EH (cell line): ENCODE measurements at places on chromosomes 6 and 20.

- peak; percentile 7 for DNase-seq
Measured at GRCh38 chr20:16569246-16570153, 3.7 kb downstream of the KIF16B start.

GRCh38 chr6:100126790-100127484, 132.9 kb upstream of the MCHR2 start:
- DNase-seq: peak; percentile 24

DNA sequence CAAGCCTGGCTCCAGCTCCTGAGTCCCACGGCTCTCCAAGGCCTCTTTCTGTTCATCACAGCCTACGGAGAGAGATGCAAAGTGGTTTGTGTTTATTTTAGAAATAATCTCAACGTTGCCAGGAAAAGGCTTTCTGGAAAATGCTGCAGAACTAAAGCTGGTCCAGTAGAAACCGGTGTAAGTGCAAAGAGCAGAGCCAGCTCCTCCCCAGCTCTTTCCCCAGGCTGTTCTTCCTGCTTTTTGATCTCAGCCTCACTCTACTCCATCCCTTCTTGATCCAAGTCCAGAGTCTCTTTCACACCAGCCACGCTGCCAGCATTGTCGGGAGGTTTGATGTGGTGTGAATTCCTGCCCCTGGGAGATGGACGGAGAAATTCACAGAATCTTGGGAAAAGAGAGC, 69.8 kb downstream of the TMEM170B start:
- peak; percentile 54 for DNase-seq

DNA sequence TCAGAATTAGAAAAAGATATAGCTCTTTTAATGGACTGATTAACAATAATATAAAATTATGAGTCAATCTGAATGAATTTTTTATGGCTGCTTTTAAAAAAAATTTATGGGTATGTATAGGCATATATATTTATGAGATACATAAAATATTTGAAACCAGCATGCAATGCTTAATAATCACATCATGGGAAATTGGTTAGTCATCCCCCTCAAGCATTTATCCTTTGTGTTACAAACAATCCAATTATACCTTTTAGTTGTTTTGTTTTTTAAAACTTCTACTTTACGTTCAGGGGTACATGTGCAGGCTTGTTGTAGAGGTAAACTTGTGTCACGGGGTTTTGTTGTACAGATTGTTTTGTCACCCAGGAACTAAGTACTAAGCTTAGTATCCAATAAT, 63.4 kb upstream of the HMGCLL1 start:
- DNase-seq: no peak

GRCh38 chr6:7446619-7447325, 57.2 kb downstream of the RIOK1 start:
- DNase-seq: no peak
